ENCODE measurements at places on chromosomes 3 and 15.

- DNase-seq: no peak
Observed at GRCh38 chr15:92407321-92407720, 13.6 kb downstream of the ST8SIA2 start.

DNA sequence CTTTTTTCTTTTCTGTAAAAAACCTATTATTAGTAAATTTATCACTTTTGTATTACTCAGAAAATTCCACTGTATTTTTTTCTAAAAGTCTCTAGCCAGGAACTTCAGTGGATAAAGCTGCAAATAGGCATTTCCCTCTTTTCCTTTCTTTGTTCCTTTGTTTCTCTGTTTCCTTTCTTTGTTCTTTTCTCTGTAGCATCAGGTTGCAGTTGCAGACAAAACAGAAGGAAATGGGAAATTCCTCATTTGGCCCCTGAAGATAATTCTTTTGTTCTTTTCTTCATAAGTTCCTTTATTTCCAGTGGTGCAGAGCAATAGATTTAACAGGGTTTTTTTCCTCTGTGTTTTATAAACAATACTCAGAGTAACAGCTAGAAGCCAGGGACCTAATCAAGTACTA, 416.5 kb downstream of the TBL1XR1 start:
- no peak for DNase-seq

DNA sequence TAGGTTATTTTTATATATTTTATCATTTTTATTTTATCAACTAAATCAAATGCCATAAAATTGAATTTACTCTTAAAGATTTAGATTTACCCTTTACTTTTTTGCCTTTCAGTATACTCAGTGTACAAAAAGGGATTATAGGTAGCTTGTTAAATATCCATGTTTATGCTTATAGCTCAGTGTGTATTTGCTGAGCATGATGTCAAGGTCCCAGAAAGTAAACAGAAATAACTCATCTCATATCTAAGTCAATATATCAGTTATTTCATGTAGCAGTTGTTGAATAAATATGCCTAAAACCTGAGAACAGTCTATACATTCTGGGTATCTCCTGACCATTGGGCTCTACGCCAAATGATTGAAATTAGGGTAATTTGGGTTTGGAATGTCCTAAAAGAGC, 693.8 kb downstream of the NAALADL2 start:
- no peak for DNase-seq

GRCh38 chr15:26773917-26774316, 1.1 kb upstream of the GABRB3 start:
- no peak for DNase-seq

DNA sequence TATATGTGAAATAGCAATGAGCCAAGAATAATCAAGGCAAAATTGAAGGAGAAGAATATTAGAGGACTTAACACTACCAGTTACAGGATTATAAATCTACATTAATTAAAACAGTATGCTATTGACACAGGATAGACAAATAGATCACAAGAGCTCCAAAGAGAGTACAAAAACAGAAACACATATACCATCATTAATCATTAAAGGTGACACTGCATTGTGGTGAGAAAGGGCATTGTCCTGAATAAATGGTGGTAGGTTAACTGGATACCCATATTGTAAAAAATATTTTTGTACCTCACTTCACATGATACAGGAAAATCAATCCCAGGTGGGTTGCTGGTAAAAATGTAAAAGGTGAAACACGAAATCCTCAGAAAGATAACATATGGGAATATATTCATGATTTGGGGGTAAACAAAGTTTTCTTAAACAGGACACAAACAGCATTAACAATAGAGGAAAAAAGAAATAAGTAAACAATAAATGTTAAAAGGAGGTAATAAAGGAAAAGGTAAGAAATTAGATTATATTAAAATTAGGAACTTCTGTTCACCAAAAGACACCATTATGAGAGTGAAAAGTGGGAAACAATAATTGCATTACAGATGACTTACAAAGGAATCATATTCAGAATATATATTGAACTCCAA, 145.2 kb downstream of the THRB start:
- DNase-seq: no peak

DNA sequence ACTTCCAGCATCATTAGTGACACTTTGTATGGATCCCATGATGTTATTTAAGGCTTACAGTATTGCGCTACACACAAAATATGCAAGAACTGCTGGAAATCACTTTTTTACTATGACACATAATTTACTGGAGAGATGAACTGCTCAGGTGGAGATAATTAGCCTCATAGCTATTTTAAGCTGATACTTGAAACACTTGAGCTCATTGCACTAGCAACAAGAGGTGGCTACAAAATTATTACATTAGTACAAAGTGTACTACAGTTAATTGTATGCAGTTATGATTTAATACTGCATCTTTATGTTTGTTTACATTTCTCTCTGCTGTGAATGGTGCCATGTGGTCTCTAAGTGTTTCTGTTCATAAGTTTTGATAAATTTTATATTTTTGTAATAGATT, 6.5 kb upstream of the LZTFL1 start:
- DNase-seq: no peak

DNA sequence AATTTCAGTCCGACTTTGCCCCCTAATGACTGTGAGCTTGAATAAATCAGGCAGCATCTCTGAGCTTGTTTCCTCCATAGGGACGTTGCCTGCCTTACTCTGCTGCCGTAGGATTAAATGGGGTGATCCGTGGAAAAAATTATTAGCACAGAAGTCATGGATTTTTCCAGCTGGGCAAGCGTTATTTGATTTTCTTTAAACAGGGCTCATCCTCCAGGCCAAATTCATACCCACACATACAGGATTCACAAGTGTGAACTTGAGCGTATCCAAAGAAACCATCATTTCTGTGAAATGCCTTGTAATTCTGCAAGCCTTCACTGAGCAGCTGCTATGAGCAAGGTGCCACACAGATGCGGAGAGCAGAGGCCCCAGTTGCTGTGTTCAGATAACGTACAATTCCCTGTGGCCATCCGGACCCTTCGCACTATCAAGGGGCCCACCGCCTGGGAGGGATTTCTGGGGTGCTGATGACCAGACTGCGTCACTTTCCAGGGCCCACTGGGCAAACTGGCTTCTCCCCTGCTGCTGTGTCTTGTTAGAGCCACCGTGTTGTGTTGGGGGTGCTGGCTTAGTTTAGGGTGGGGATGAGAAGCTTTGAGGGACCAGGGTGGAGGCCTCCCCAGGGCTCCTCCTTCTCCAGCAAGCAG, 61.4 kb downstream of the MGLL start:
- no peak for DNase-seq

GRCh38 chr3:195035345-195036202, 235.4 kb downstream of the XXYLT1 start:
- no peak for DNase-seq

DNA sequence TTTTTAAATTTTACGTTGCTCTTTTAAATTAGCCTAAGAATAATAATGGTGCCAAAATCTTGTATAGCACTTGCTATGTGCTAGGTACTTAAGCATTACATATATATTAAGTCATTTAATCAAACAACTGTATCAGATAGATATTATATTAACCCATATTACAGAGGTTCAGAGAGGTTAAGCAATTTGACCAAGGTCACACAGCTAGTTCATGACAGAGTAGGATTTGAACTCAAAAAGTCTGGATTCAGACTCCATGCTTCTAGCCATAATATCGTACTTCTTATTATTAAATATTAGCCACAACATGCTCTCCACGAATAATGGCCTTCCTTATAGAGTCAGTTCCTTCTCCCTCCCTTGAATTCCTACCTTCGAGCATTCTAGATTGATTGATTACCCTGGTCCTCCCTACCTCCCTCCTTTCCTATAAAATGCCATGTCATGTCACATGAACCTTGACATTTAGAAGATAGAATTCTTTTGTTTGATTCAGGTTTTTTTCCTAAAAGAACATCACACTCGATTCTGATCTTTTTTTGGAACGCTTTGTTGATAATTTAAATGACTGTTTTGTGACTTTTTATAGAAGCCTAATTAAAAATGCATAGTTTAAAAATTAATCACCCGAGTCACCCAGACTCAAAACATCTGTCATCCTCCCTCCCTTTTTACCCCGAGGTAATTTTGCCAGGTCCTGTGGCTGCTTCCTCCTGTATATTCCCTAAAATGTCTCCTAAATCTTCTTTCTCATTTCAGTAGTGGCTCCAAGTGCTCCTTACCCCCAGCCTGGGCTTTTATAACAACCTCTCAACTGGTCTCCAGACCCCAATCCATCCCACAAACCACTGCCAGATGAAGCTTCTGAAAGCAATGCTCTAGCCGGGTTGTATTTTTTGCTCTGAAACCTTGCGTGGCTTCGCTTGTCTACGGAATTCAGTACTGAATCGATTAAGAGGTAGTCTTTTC, 8.5 kb upstream of the PSMD6 start:
- DNase-seq: no peak
